ENCODE measurements at places on chromosomes 3 and 15. TPM values are rescaled to one million over a fixed set of nuclear protein-coding genes. Genes with fewer than 3 reads are reported as not detected.

Gene LRRC3B
- total RNA-seq, result not detected

Gene NDN
- total RNA-seq, result 0.31 TPM

Gene IQGAP1
- total RNA-seq, result 264 TPM

Gene HIGD2B
- total RNA-seq, result not detected

Gene STAC
- total RNA-seq, result 25.3 TPM

Gene SERPINI2
- not detected for total RNA-seq

Gene CCDC13
- total RNA-seq, result 0.50 TPM

Gene SEC62
- 60.1 TPM for total RNA-seq

Gene RARRES1
- total RNA-seq, result 24.3 TPM

Gene PIERCE2
- 1.4 TPM for total RNA-seq

Gene CASR
- not detected for total RNA-seq

Gene PRSS50
- total RNA-seq, result under 0.01 TPM

Gene LIPC
- not detected for total RNA-seq

Gene SH2D7
- not detected for total RNA-seq

Gene CLDN16
- 0.33 TPM for total RNA-seq

Gene CD276
- total RNA-seq, result 110 TPM

Gene KBTBD13
- not detected for total RNA-seq

Gene UPK1B
- not detected for total RNA-seq

Gene ZNF80
- total RNA-seq, result not detected

Gene MAP6D1
- total RNA-seq, result 1.4 TPM

Gene ALDH1L1
- 0.71 TPM for total RNA-seq

Gene PLA2G4F
- total RNA-seq, result 0.71 TPM

Gene MCF2L2
- 2.7 TPM for total RNA-seq

Gene CCDC12
- 17.8 TPM for total RNA-seq

Gene GP9
- not detected for total RNA-seq

Gene CPLX3
- total RNA-seq, result not detected

Gene SLC35G2
- total RNA-seq, result 3.9 TPM

Gene CCDC39
- not detected for total RNA-seq

Gene TMEM108
- not detected for total RNA-seq

Gene CXCR6
- not detected for total RNA-seq

Gene PRTG
- 4.3 TPM for total RNA-seq

Gene MYZAP
- 4.8 TPM for total RNA-seq

Gene ALCAM
- total RNA-seq, result 88.4 TPM

Gene OXTR
- 8.0 TPM for total RNA-seq

Gene POMGNT2
- total RNA-seq, result 10.3 TPM

Gene LMAN1L
- not detected for total RNA-seq

Gene EXD1
- not detected for total RNA-seq

Gene TM6SF1
- total RNA-seq, result 0.83 TPM

Gene DNAH12
- 0.24 TPM for total RNA-seq

Gene CHRNA5
- total RNA-seq, result 13.9 TPM

Gene LINGO1
- not detected for total RNA-seq

Gene ANKUB1
- total RNA-seq, result 0.17 TPM

Gene IMP3
- total RNA-seq, result 46.2 TPM

Gene TASOR
- 47.5 TPM for total RNA-seq

Data from mammary epithelial cell (primary cell).